Motor neuron (in vitro differentiated cells): ENCODE measurements at places on chromosomes 3 and 15.

DNA sequence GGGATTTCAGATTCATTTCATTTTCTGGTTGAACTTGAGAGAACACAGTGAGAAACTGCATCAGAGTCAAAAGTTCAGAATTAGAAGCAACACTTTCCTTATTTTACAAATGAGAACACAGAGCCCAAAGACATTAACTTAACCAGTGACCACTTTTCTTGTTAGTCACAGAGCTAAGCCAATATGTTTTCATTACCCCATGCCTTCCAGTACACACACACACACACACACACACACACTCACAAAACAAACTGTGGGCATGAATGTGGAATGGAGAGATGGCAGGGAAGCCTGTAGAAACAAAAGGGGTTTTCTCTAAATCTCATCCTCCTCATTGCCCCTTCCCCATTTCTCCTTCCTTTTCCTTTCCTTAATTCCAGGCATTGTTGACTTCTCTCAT lies 267.4 kb upstream of the GADL1 start:
- no peak for ATAC-seq

DNA sequence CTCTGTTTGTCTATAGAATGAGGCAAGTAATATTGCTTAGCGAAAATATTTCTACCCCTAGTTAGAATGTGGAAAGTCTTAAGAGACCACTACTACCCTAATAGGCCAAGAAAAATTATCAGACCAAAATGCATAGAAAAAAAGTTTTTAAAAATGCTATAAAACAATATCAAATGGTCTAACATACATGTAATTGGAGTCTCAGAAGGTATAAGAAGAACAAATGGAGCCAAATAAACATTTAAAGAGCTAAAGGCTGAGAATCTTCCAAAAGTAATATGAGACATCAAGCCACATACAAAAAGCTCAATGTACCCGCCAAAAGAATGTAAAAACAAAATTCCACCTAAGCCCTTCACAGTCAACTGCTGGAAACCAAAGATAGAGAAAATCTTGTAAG lies 133.5 kb upstream of the GADL1 start:
- no peak for ATAC-seq

DNA sequence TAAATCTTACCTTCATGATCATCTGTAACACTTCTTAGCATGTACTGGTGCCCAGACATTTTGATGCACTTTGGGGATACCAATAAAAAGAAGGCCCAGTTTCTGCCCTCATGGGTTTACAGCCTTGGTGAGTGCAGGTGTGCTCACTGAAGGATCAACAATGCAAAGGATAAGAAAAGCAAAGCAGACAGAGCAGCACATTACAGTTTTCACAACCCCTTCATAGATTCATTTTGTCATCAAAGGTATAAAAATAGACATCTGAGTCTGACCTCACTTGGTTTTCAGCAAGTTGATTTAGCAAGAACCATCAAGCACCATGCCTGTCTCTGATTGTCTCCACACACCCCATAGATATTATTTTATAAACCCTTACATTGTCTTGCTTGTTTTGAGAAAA lies 77.6 kb downstream of the BFSP2 start:
- peak; percentile 13 for ATAC-seq

- ATAC-seq, result no peak
Measured at GRCh38 chr3:124777762-124778470, 47.7 kb downstream of the UMPS start.

GRCh38 chr15:29615791-29616190 lies 206.5 kb downstream of the TJP1 start:
- no peak for ATAC-seq

DNA sequence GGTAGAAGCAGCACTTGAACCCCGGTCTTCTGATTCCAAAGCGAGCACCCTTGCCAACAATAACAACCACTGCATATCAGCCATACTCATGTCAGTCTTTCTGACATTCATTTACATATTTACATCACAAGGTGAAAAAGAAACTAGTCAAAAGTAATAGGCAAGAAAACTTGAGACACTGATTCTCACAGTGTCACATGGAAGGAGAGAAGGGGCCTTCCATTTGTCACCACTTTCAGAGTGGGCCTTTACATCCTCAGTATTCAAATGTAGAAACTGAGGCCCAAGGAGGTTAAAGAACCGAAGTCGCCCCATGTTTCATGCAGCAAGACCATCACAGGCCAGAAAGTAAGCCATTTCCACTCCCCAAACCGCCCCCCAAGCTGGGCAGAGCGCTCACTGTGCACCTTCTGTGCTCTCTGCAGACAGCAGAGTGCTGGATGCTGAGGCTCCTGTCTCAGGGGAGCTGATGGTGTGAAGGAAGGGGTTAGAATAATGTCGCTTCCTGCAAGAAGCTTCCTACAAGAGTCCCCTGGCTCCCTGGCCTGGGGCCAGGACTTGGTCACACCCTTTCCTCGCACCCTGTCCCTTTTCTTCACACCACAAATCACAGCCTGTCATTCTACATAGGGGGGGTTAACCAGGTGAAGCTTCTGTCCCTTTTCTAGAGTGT lies 260.1 kb downstream of the UACA start:
- ATAC-seq, result no peak
